NCI-H1417 (cell line): ENCODE measurements at places on chromosomes 13 and 19.

- no peak for DNase-seq
These were observed 26.9 kb downstream of the PCCA start for GRCh38 chr13:100115693-100116254.

GRCh38 chr13:27083183-27083582 is 88.4 kb downstream of the USP12 start:
- no peak for DNase-seq

DNA sequence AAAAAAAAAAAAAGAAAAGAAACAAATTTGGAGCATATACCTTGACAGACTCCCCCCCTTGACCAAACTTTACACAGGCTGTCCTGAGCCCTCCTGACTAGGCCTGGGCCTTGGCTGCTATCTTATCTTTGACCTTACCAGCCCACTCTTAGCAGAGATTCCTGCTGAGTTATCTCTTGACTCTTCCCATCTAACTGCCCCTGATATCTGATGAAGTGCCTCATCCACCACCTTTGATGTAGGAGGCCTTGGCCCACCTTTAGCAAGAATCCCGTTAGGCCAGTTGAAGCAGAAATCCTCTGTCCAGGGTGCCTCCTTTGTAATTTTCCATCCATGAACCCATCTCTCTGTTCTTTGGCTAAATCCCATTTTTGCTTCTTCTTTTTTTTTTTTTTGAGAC is 43.6 kb downstream of the NLRP12 start:
- DNase-seq = no peak

DNA sequence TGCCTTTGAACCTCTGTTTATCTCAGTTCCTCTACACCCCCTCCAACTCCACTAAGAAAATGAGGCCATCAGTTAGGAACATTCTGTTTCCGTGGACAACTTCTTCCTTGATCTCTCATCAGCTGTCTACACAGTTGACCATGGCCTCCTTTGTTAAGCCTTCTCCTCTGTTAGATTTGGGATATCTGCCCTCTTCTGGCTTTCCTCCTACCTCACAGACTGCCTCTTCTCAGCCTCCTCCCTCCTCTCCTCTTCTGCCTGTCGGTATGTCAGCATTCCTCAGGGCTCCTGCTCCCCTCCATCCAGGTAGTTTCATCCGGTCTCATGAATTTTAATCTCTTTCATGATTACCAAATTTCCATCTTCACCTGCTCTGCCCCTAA is 454.9 kb downstream of the FOXO1 start:
- no peak for DNase-seq

DNA sequence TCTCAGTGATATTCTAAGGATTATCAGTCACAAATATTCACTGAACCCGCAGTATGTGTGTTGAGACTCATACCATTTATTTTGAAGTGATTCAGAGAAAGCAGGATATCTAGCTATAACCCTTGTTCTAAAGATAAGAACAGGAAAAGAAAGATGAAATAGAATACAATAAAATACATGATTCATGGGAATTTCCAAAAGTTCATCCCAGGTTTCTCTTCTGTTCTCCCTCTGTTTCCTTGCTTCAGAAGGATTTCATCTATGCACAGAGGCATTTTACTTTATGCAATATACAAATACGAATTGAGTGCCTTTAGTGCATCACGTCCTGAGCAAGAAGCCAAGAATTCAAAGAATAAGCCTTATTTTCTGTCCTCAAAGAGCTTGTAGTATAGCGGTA is 274.4 kb upstream of the GPC6 start:
- DNase-seq = no peak
